ENCODE measurements at places on chromosomes 3 and 15.

DNA sequence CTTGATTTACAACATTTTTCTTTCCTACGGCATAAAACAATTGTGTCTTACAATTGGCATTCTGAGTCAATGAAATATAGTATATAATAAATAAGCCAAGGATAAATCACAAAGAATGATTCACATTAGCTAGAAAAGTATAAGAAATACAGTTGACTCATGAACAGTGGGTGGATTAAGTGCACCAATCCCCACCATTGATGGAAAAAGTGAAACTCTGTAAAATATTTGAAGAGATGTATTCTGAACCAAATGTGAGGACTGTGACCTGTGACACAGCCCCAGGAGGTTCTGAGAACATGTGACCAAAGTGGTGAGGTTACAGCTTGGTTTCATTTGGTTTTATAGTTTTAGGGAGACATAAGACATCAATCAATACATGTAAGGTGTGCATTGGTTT, 227.5 kb downstream of the ALCAM start:
- DNase-seq = no peak

DNA sequence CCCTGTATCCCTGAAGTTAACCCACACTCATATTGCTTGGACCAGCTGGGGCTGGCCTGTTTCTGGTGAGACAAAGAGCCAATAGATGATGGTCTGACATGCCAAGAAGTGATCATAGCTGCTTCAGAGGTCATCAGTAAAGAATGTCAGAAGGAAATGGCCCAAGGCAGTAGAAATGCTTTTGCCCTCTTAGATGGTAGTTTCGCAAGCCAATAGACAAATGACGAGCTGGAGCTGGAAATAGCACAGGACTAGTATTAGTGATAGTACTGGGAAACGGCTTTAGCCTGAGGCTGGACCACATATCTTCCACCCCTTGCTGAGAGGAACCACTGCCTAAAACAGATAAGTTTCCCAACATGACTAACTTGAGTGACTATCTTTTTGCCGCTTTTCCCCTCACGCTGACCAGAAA, 176.1 kb upstream of the THBS1 start:
- no peak for DNase-seq

GRCh38 chr15:26628879-26629529, 143.9 kb downstream of the GABRB3 start:
- no peak for DNase-seq

DNA sequence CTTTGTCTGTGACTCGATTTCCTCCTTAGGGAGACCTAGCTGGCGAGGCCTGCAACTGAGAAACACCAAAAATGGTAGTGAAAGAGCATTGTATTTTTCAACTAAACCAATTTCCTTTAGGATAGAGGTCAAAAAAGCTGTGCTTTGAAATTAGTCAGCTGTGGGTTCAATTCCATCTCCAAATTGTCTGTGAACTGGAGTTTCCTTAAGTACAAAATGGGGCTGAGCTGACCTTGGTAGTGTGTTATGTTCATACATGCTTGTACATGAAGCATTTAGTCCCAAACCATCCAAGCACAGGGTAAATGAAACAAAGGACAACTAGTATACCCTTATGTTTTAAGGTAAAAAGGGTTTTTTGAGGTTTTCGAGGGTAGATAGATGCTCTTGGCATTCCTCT, 99.3 kb downstream of the RARB start:
- no peak for DNase-seq

DNA sequence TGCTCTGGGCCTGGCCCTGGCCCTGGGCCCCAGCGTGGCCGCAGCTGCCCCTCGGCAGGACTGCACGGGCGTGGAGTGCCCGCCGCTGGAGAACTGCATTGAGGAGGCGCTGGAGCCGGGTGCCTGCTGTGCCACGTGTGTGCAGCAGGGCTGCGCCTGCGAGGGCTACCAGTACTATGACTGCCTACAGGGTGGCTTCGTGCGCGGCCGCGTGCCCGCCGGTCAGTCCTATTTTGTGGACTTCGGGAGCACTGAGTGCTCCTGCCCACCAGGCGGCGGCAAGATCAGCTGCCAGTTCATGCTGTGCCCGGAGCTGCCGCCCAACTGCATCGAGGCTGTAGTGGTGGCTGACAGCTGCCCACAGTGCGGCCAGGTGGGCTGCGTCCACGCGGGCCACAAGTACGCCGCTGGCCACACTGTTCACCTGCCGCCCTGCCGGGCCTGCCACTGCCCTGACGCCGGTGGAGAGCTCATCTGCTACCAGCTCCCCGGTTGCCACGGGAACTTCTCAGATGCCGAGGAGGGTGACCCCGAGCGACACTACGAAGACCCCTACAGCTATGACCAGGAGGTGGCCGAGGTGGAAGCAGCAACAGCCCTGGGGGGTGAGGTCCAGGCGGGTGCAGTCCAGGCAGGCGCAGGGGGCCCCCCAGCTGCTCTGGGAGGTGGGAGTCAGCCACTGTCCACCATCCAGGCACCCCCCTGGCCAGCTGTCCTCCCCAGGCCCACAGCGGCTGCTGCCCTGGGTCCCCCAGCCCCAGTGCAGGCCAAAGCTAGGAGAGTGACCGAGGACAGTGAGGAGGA, 21.7 kb downstream of the FBLN2 start:
- DNase-seq = no peak

GRCh38 chr3:173938159-173938558, 540.6 kb downstream of the NLGN1 start:
- no peak for DNase-seq

GRCh38 chr3:122365073-122365472, 18.0 kb downstream of the MIX23 start:
- no peak for DNase-seq

GRCh38 chr3:169667166-169668071, 3.9 kb upstream of the MECOM start:
- no peak for DNase-seq

- DNase-seq = no peak
Measured at GRCh38 chr3:155367506-155367905, 74.0 kb upstream of the STRIT1 start.

DNA sequence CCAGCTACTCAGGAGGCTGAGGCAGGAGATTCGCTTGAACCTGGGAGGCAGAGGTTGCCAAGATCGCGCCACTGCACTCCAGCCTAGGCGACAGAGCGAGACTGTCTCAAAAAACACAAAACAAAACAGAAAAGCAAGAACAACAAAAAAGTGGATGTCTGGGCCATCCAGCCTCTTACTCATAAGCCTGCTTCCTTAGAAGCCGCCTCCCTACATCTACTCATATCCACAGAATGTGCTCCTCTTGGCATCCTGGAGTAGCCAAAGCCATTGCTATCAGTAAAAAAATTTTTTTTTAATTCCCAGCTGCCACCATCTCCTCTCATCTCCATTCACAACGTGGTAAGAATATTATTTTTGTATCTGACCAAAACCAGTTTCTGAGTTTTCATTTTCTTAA, 10.8 kb downstream of the ZSCAN2 start:
- DNase-seq = no peak

GRCh38 chr3:62318365-62318751, 55.0 kb downstream of the FEZF2 start:
- DNase-seq = peak; percentile 0

- no peak for DNase-seq
Measured at GRCh38 chr3:143351895-143352608, 232.5 kb downstream of the CHST2 start.

- DNase-seq = no peak
Measured at GRCh38 chr15:66144978-66145725, 108.4 kb downstream of the MEGF11 start.

GRCh38 chr3:133887803-133888703, 7.6 kb downstream of the RAB6B start:
- no peak for DNase-seq

GRCh38 chr15:71733122-71733521, 77.2 kb upstream of the NR2E3 start:
- DNase-seq = no peak

DNA sequence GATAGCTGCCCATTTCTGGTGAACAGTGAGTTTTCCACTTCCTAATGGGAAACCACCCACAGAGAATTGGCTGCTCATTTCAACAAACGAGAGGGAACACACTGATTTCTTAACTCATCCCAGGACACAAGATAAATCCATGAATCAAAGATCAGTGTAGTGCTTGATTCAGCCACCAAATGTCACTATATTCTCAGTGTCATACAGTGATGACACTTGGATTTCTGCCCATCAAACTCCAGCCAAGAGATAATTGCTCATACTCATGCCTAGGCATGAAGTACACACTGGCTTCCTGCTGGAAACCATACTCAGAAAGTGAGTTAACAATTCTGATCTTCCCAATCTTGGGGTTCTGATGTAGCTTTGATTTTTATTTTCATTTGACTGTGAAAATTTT, 35.4 kb upstream of the GRM7 start:
- no peak for DNase-seq

DNA sequence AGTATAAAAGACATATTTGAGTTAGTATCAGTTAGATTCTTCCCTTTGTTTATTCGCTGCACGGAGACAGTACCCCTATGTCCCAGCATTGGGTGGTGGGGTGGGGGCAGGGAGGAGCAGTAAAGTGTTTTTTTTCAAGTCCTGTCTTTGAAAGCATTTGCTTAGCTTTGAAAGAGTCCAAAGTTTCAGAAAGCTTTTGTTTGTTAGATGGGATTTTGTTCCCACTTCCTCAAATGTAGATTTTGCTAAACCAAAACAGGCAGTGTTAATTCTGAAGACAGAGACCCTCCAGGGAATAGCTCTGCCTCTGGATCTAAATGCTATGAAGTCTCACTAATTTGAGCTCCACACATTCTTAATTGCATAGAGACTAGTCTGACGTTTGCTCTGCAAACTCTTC, 114.6 kb upstream of the KCNAB1 start:
- no peak for DNase-seq

Data from stimulated activated CD4-positive, alpha-beta T cell treated with anti-CD3 and anti-CD28 coated beads, Interleukin-12 subunit alpha, Interleukin-12 subunit beta, amount 100 ng/mL, for 48 hours (primary cell).